ENCODE measurements at places on chromosomes 7 and 10. TPM values are rescaled to one million over a fixed set of nuclear protein-coding genes. Genes with fewer than 3 reads are reported as not detected.
A peak's percentile ranks its signal among the peaks of the same experiment; 100 is the strongest.

Gene MRLN
- total RNA-seq, result not detected

Gene ST8SIA6
- total RNA-seq, result 1.1 TPM

DNA sequence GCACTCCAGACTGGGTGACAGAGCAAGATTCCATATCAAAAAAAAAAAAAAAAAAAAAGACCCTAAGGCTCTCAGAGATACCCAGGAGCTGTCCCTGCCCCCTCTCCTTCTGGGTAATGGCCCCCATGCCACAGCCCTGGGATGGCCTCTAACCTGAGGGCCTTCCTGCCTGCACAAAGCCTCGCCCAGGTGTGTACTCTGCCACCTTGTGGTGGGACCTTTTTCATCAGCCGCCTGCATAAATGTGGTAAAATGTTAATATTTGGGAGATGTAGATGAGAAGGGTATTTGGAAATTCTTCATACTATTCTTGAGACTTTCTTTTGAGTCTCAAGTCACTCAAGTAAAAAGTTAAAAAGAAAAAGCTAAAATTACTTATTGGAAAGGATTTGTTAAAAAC is 46.3 kb upstream of the RNF216 start:
- no peak for DNase-seq

DNA sequence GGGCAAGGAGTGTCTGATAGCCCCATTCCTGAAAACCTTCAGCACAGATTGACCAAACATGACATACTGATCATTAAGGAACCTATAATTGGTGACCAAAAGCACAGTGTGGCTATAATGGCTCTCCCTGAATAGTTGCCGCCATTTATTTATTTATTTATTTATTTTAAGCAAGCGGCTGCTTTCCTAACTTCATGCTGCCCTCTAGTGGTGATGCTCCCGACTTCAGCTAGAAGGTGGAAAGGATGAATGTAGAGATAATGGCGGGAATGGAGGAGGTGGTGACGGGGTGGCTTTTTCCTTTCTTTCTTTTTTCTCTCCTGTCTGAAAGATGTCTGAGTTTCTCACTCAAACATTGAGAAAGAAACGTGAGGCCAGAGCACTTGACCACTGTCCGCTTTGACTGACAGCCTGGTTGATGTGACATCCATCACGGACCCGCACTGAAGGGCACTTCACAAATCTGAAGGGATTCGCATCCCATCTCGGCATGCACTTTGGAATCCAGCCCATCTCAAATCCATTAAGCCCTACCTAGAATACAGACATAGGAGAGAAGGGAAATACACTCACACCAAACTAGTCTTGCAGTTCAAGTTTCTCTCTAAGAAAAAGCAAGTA is 1090.1 kb downstream of the KCNMA1 start:
- peak; percentile 86 for DNase-seq

GRCh38 chr7:130831817-130832481 is 97.9 kb upstream of the KLF14 start:
- DNase-seq, result no peak

- no peak for DNase-seq
Measured at GRCh38 chr10:113000876-113001598, 51.0 kb downstream of the TCF7L2 start.

GRCh38 chr7:15043931-15044330 is 141.4 kb upstream of the DGKB start:
- DNase-seq, result no peak

- no peak for DNase-seq
Measured at GRCh38 chr10:131636116-131636515, 264.7 kb upstream of the PPP2R2D start.

GRCh38 chr10:50991456-50992355 is 82.6 kb upstream of the PRKG1 start:
- DNase-seq, result peak; percentile 57

GRCh38 chr7:159246702-159247480 is 102.2 kb upstream of the VIPR2 start:
- DNase-seq, result no peak

DNA sequence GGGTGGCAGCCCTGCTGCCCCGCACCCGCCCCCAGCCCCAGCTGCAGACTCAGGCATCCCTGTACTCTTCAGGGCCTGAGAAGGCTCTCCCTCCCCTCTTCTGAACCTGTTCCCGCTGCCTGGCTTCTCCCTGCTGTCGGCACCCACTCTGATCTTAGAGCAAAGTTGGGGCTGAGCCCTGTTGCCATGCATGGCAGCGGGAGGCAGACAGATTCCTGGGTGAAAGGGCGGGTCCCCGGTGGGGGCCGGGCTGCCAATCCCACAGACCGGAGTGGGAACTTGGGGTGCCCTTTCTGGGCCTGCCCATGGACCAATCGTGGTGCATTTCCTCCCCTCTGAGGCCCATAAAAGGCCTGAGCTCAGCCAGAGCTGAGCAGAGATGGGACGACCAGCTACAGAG is 80.7 kb downstream of the SPDYE5 start:
- no peak for DNase-seq

GRCh38 chr7:71553306-71553705 is 421.4 kb downstream of the GALNT17 start:
- no peak for DNase-seq

DNA sequence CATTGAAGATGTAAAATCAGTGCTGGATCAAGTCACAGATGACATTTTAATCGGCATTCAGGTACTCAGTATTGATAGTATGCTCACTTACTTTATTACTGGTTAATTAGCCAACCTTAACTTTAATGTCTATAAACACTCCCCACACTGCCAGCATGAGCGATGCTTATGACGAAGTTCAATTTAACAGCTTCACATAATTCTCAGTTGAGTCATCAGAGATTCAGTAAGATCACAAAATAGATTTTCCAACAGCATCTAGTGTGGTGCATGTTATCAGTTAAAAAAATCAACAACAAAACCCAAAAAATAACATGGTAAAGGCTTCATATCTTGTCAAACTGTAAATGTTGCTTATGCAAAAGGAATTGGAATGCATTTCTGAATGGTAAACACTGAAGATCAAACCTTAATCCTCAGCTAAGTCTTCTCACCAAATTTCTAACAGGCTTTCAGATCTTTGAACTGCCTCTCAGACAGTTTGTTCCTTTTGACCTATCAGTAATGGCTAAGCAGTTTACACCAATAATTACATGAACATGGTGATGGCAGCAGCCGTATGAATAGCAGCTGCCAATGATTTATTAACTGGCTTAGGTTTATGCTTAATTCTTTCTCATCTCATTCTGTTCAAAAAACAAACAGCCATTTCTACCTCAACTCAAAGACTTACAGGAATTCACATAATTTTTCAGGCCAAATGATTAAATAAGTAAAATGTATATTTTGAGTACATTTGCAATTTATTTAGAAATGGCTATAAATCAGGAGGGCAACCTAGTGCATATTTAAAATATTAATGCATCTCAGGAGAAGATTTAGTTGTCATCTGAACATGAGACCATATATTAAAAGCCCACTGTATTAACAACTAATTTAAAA is 98.5 kb downstream of the CABCOCO1 start:
- DNase-seq, result no peak

DNA sequence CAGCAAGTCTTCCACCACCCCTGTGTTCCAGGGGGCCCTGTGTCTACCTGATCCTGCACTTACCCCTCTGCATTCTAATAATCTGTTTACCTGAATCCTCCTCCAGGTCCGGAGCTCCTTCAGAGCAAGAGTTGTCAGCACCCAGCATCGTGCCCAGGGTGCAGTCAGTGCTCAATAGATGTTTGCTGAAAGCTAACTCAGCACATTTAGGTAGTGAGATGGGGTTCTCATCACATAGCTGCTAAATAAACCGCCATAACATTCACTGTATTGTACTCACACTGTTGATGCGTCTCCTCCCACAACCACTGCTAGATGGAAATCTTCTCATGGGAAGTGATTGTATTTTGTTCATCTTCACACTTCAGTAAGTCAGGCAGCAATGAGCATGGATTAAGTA is 376.5 kb upstream of the C7orf33 start:
- no peak for DNase-seq
